ENCODE measurements at places on chromosomes 5 and 9.
A peak's percentile ranks its signal among the peaks of the same experiment; 100 is the strongest.

GRCh38 chr5:64839936-64840335 lies 71.2 kb downstream of the CWC27 start:
- no peak for DNase-seq

DNA sequence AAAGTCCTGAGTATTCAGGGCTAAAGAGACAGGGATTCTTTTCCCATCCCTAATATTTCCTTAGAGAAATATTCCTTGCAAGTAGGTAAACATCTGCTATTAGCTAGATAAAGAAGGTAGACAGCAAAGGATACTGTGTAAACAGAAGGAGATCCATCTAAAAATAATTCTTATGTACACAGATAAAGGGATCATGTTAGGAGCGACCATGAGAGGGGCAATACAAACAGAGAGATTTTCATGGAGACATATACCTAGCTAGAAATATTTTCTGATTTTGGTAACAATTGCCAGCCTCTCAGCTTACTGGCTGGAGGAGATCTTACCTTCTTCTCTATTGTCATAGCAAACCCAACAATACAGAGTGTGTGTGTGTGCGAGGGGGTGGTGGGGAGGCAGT lies 184.6 kb upstream of the DMAC1 start:
- no peak for DNase-seq

DNA sequence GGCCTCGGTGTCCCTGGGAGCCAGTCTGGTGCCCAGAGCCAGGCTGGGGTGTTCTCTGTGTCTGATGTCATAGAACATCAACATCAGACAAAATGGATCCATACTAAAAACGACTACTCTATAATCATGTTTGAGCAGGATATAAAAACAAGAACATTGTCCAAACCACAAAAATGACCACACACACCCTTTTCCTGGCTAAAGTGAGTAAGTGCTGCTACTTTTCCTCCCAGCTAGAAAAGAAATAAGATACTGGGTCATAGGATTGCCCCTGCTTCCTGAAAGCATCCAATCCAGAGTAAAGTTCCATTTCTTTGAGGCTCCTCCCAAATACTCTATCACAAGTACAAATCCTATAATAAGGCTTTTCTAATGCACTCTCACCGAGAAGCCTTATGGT lies 19.7 kb upstream of the TRAF1 start:
- DNase-seq = no peak

- no peak for DNase-seq
Measured at GRCh38 chr5:67346611-67347010, 150.0 kb upstream of the CD180 start.

GRCh38 chr9:37036776-37037502 lies 2.9 kb upstream of the PAX5 start:
- no peak for DNase-seq

GRCh38 chr9:137055385-137056364 lies 1.8 kb upstream of the ENTPD2 start:
- DNase-seq = no peak

DNA sequence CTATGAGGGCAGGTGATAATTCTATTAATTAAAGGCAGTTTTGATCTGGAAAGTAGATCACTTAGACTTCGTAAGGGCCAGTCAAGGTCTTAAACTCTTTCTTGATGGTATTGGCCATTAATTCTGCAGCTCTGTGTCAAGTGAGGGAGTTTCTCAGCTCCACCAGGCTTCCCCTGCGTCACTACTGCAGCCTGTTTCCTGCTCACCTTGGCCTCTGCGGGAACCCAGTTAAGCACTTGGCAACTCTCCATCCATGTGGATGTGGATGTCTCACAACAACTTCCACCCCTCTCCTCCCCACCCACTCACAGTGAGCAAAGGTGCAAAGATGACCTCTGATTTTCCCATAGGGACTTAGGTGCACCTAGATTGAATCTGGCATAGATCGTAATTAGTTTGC lies 191.6 kb downstream of the PLK2 start:
- DNase-seq = no peak

DNA sequence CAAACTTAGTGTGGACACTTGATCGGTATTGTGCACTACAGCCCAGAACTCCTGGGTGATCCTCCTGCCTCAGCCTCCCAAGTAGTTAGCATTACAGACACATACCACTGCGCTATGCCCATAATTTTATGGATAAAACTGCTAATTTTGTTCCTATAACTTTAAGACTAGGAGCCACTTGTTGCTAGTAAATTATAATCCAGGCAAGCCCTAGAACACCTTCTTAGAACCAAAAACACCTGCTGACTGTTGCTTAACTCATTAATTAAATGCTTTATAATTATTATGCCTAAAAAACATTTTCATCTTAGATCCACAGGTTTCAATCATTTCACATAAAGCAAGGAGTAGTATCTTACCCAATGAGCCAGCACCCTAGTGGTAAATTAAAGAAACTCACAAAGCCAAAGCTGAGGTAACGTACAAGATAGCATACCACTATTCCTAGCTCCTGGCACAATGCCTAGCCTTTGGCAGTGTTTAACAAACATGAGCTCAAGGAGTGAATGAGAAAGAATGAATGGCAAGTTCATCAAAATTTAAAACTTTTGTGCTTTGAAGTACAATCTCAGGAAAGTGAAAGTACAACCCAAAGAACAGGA lies 5.4 kb downstream of the MRPS27 start:
- DNase-seq = no peak

- DNase-seq = no peak
Measured at GRCh38 chr9:112894699-112895098, 4.0 kb upstream of the SLC46A2 start.

DNA sequence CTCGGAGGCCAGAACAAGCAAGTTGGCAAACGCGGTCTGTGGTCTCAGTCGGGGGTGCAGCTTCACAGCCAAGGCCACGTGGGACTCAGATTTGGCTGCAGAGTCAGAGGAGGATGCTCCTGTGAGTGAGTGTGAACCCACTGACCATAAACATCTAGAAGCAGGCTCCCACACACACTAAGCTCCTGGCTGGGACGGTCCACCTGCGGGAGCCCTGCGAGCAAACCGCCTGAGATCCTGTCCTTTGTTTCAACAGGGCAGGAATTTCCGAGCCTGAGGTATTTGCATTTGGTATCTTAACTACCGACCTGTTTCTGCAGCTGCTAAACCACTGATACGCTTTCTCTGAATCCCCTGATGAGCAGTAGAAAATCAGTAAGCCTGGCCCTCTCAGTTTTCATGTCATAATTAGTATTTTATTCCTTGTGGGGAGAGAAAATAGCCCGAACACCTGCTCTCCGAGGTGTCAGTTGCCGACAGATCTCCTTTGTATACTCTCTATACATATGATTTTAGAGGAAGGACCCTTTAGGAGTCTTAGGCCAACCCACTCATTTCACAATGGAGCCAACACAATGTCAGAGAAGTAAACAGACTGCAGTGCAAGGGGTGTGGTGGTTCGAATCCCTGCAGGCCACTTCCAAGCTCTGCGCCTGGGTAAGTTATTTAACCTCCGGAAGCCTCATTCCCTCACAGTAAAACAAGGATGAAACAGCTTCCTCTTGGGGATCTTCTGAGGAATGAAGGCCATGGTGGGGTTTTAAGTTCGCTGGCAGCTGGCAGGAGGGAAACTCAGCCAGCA lies 40.9 kb upstream of the PWWP2A start:
- no peak for DNase-seq

DNA sequence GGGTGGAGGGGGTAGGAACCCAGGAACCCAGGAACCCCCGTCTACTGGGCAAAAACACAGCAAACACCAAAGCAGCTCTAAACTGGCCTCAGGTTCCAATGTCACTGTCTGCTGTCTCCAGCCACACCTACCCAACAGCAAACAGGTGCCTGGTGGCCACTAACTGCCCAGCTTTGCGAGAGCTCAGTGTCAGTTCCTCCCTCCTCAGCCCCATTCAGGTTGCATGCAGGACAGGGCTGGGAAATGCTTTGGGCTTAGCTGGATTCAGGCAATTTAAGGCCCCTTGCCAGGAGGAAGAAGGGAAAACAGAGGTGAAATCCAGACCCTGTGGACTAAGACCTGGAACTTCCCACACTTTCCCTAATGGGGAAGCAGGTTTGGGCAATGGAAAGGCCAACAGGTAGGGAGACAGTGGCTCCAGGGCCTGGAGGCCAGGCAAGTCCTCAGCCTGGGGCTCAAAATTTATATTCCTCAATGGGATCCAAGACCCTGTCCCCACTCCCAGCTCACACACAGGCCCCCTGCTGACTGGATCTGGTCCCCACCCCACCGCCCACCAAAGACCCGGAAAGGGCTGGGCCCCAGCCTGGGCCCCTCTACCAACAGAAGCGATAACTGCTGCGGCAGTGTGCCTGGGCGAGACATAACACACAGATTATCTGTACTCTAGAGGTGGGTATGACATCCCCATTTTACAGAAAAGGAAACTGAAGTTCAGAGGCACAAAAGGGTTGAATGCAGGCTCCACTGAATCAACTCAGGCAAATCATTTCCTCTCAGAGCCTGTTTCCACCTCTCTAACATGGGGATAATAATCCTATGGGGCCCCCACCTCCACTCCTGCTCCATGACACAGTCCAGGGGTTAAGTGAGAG lies 3.5 kb downstream of the EEIG1 start:
- no peak for DNase-seq

DNA sequence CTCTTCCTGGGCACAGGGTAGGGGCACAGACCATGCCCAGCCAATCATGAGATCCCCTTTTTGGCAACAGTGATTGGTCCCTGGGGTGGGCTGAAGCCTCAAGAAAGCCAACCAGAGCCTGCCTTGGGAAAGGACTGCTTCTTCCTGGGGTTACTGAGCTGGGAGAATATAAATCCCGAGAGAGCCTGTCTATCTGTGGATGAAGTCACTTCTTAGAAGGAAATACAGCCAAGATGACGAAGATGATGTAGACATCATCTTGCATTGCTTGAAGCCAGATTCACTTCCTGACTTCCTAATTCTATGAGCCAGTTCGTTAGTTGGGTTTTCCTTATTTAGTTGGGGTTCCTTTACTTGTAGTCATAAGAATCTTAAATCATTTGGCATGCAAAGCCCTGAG lies 50.1 kb upstream of the PWWP2A start:
- DNase-seq = no peak

DNA sequence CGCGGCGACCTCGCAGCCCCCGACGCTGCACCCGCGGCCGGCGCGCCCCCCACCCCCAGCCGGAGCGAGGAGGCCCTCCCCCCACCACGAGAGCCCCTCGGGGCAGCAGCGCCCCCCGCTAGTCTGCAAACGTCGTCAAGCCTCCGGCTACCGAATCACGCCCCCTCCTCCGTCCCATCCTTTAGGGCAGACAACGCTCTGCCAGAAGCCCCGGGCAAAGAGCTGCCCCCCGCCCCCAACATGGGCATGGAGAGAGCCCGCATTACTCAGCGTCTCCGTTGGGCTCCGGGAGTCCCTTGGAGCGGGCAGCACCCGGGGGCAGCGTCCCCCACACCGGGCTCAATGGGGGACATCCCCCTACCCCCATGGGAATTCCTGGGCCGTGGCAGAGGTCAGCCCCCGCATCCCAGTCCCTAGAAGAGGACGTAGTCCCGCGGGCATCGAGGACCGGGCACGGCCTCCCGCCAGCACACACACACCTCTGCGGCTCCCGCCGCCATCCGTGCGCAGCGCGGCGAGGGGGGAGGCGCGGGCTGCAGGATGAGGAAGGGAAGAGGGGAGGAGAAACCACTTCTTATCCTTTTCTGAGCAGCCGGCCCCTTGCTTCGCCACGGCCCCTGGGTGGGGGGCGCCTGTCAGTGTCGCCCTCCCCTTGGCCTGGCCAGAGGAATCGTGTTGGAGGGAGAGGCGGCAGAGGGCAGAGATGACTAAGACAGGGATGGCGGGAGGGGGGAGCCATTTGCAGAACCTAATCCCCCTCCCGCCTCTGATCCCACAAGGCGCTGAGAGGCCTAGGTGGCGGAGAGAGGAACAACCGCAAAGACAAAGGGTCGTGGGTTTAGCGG lies 750 bp downstream of the DNM1 start:
- peak; percentile 8 for DNase-seq

- no peak for DNase-seq
Measured at GRCh38 chr5:115500225-115500624, 44.4 kb downstream of the FEM1C start.

DNA sequence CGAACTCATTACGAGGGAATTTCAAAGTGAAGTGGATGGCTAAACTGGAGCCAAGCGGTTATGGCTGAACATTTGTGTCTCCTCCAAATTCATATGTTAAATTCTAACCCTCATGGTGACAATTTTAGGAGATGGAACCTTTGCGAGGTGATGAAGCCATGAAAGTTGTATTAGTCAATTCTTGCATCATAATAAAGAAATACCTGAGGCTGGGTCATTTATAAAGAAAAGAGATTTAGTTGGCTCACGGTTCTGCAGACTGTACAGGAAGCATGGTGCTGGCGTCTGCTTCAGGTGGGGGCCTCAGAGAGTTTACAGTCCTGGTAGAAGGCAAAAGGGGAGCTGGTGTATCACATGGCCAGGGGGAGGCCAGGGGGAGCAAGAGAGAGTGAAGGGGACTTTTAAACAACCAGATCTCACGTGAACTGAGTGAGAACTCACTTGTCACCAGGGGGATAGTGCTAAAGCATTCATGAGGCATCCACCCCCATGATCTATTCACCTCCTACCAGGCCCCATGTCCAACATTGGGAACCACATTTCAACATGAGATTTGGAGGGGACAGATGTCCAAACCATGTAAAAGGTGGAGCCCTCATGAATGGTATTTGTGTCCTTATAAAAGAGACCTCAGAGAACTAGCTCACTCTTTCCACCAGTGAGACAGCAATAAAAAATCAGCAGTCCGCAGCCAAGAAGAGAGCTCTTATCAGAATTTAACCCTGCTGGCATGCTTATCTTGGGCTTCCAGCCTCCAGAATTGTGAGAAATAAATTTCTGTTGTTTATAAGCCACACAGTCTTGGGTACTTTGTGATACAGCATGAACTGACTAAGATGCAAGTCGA lies 143.4 kb downstream of the MTRR start:
- DNase-seq = no peak

GRCh38 chr5:13322769-13323168 lies 621.7 kb downstream of the DNAH5 start:
- no peak for DNase-seq

GRCh38 chr5:139654464-139654863 lies 6.3 kb downstream of the CXXC5 start:
- no peak for DNase-seq

GRCh38 chr9:97543561-97543960 lies 42.1 kb downstream of the TMOD1 start:
- DNase-seq = no peak

DNA sequence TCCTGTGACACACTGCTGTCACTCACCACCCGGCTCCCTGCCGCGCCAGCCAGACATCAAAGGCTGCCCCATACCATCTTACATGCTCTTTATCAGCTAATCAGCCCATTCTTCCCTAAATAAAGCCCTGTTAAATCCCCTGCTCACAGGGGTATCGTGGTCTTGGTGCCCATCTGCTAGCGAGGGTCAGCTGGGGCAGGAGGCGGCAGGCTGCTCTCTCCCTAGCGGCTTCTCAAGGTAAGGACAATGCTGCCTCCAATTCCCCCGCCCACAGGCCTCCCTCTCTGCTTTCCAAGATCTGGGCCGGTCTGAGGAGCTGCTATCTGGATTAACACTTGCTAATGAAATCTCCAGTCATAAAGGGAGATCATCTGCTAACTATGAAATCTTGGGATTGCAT lies 26.8 kb downstream of the BARHL1 start:
- no peak for DNase-seq
